ENCODE measurements at places on chromosomes 6 and 20. TPM values are rescaled to one million over a fixed set of nuclear protein-coding genes. Genes with fewer than 3 reads are reported as not detected.

TIAM2 gene
- 8.3 TPM for total RNA-seq

- peaks cover 55% of the 10 kb centered on the region for H3K4me1 ChIP-seq
- peaks cover 27% of the 10 kb centered on the region for H3K36me3 ChIP-seq
- H3K27ac ChIP-seq, result peak overlapping the region; percentile 63
- peaks cover 4% of the 10 kb centered on the region for H3K27me3 ChIP-seq
- DNase-seq, result peak; percentile 62
Observed at GRCh38 chr6:119147101-119148053, 68.9 kb upstream of the FAM184A start.

GRCh38 chr6:125871365-125871764 lies 80.6 kb downstream of the NCOA7 start:
- H3K27me3 ChIP-seq, result no peaks in the 10 kb centered on the region
- no peak for DNase-seq
- no peak overlapping the region for H3K27ac ChIP-seq
- peaks cover 19% of the 10 kb centered on the region for H3K36me3 ChIP-seq
- H3K4me1 ChIP-seq, result no peaks in the 10 kb centered on the region
- H3K4me3 ChIP-seq, result no peak overlapping the region

SLC12A5 gene
- not detected for total RNA-seq

- H3K4me3 ChIP-seq, result no peak overlapping the region
- no peaks in the 10 kb centered on the region for H3K36me3 ChIP-seq
- DNase-seq, result no peak
Observed at GRCh38 chr6:81838031-81838430, 85.5 kb upstream of the TENT5A start.

DNA sequence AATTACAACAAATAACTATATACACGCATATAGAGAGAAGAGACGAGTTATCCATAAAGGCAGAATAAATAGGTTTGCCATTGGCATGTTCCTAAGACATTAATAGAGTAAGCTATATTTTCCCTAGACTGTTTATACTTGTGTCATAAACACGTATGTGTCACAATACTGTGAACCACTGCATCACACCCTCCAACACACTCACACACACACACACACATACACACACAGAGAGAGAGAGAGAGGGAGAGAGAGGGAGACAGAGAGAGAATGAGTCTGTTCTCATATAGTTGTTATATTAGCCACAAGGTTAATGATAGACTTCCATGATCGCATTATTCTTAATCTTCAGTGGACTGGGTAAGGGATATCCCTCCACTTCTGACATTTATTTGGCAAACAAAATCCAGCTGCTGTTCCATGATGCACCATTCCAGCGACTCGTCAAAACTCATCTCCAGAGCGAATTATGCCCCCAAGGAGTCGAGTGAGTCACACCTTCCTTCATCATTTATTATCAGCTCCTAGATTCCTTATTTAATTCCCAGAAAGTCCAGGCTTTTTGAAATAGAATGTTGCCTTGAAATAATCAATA lies 82.8 kb upstream of the HIVEP1 start:
- DNase-seq, result no peak
- no peak overlapping the region for H3K27ac ChIP-seq
- peaks cover 2% of the 10 kb centered on the region for H3K27me3 ChIP-seq
- no peak overlapping the region for H3K4me3 ChIP-seq
- no peaks in the 10 kb centered on the region for H3K4me1 ChIP-seq
- H3K36me3 ChIP-seq, result no peaks in the 10 kb centered on the region

SLC22A23 gene
- total RNA-seq, result 0.75 TPM

Measured in activated CD4-positive, alpha-beta memory T cell treated with anti-CD3 and anti-CD28 coated beads, Interleukin-2, amount 10 ng/mL, durations not matched to agents 7 days and 5 days (primary cell).